ENCODE measurements at places on chromosomes 2 and 18.

DNA sequence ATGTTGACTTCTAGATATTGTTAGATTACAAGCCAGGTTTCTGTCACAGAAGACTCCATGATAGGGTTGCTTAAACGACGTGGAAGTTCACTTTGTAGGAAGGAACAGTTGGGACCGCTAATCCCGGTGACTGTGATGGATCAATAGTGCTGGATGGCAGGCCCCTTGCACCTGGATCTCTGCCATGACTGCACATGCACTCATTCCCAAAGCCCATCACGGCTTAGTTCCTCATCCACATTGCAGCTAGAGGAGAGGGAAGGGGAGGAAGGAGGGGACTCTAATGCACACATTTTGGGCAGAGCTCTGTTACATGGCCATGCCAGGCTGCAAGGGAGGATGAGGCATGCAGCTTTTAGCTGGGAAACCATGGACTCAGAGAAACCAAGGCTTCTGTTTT lies 773.7 kb upstream of the RAB6C start:
- no peak for DNase-seq

DNA sequence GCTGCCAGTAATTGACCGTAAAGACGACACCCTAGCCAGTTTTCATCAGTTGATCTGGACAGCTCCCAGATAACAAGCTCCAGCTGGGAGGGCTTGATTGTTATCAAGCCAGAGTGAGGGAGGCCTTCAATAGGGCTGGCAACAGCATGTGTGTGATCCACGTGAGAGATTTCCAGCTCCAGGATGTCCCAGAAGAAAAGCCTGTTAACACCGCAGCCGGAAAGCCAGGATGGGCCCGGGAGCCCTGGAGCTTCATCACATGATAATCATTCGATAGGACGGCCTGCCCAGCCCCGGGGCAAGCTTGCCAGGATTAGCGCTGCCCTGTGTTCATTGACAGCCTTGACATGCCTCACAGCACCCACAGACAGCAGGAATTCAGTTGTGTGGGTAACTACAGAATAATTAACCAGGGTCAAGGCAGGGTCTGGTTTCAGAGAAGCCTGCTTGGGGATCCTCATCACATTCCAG lies 182.5 kb downstream of the C1D start:
- no peak for DNase-seq

DNA sequence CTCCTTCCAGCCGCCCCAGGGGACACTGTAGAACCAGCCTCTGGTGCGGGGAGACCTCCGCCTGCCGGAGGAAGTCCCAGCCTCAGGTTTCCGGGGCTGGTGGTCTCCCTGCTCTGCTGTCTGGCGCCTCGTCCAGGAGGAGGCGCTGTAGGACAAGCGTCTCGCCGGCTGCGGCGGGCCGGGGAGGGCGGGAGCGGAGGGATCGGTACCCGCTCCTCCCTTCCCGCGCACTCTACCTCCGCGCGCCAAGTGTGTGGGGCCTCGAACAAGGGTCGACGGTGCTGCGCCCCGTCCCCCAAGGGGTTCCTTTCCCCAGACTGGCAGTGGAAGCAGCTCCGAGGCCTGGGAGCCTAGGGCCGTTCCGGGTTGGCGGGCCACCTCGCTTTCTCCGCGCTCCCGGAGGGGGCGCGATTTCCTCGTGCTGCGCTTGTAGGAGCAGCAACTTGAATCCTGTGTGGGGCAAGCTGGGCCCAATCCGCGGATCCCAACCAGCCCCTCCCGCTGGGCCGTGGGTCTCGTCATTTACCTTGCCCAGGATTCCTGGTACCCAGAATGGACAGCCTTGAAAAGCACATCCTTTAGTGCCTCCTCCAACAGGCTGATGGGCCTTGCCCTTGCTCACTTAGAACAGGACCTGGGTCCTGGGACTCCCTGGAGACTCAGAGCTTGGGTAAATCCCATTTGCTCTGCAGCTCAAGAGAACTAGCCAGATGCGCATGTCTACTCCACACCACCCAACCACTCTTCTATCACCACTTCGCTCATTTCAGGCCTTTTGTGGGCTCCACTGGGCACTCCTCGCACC lies 10.6 kb upstream of the HOXD4 start:
- DNase-seq, result peak; percentile 15

DNA sequence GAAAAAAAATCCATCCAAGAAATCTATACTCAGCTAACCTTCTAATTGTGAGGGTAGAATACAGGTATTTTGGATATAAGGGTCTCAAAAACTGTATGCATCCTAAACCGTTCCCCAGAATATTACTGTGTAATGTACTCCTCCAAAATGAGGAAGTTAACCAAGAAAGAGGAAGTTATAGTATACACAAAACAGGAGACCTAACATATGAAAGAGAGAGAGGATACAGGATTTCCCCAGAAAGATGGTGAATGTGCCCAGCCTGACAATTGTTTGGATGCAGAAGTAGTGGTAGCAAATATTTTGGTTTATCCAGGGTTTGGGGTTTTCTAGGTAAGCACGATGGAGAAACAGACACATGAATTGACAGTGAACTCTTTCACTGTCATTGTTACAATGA lies 50.6 kb downstream of the GALNT3 start:
- no peak for DNase-seq

DNA sequence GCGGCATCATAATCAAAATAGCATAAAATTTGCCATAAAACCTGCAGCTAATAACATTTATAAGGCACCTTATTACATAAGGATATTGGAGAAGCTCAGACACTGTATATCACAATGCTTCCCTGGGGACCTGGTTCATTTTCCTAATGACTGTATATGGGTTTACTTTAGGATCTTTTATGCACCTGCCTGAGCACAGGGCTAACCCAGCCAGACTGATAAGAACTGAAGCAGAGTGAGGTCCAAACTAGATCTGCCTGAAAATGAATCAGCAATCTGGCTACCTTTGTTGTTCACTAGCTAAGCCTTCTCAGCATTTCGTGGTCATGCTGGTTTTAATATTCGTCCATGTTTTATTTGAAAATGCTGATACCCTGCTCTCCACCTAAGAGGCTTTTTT lies 1922.3 kb upstream of the CELF4 start:
- no peak for DNase-seq

GRCh38 chr2:127208313-127208712 lies 11.8 kb downstream of the CYP27C1 start:
- no peak for DNase-seq

DNA sequence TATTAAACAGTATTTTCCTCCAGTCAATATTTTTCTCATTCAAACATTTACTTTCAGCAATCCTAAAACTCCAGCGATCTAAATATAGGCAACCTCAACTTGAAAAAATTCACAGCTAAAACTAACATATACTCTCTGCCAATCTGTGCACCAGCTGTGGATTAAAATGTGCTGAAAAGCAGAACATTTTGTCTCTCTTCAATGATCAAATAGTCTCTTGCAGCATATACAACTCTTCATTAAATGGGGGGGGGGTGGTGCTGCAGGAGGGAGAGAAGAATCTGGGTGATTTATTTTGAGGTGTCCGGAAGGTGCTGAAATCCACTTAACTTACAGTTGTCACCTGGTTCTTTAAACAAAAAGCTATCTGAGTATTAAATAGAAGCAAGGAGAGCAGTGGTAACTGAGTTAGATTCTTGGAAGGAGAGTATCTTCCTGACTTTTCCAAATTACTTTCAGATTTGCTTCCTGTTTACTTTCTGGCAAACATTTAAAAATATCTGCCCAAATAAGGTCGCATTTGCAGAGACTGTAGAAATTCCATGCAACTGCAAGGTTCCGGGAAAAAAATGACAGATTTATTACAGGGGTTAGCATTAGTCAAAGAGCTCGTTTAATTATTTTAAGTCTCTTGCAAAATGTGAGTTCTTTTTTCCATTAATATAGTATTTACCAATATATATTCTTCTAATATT lies 904.7 kb upstream of the ACVR2A start:
- DNase-seq, result no peak

DNA sequence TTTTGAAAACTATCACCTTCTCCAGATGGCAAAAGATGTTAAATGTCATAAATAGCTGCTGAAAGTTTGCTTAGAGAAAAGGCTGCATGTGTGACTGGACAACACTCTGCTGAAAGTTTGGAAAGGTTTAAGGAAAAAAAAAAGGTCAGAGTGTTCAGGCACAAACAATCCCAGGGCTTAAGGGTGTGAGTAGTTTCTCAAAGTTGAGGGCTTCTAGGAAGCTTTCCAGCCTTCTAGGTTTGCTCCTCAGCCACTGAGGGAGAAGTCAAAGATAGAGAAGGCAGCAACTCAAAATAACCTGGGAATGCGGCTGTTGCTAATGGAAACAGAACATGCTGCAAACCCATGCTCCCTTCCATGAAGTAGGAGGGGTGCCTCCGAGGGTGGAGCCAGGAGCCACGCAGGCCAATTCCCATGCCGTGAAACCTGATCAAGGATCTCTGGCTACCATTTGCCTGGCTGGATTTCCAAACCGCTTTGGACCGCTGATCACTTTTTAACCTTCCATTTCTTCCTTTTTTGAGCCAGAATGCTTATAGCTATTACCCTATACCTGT lies 88.0 kb downstream of the TEX51 start:
- no peak for DNase-seq

DNA sequence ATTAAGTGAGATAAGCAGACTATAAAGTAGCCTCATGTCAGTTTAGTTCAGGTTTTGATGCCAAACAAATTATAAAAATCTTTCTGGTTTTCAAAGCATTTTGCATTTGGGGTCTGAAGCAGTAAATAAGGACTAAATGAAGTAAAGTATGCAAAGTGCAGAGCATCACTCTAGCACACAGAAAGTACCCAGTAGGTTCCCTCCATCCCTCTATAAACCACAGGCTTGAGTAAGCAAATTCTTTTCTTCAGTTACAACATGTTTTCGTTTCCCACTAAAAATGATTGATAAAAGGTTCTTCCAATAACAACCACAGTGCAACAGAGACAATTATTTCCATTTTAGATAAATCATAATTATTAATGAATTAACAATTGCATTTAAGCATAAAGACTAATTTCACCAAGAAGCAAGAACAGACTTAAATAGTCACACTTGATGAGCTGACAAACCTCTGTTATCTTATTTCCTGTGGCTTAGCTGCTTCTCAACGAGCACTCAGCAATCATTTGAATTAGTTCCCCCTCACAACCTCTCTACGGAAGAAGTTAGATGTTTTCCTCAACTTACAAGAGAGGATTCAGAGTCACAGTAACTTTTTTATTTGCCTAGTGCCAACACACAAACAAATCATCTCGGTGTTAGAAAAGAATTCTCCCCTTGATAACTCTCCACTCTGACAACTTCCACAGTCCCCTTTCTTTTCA lies 249.8 kb downstream of the NBAS start:
- no peak for DNase-seq

DNA sequence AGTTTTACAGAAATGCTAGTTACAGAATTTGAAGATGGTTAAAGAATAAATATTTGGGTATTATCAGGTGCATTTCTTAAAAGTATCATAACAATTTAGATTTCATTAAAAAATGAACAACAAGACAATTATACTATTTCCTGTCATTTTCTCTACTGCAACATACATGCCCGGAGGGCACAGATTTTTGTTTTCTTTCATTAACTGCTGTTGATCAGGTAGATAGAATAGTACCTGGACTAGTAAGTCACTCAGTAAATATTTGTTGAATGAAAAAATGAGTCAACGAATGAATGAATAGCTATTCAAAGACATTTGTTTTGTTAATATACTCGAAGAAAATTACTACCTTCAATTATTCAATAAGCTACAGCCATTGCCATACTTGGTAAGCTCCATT lies 531.2 kb upstream of the VRK2 start:
- DNase-seq, result no peak

- DNase-seq, result no peak
Observed at GRCh38 chr2:225911019-225911418, 511.5 kb downstream of the NYAP2 start.

- DNase-seq, result no peak
Observed at GRCh38 chr2:84876369-84876768, 4.5 kb downstream of the TRABD2A start.

GRCh38 chr2:219171231-219171651 lies 1.4 kb upstream of the SLC23A3 start:
- DNase-seq, result peak; percentile 18

DNA sequence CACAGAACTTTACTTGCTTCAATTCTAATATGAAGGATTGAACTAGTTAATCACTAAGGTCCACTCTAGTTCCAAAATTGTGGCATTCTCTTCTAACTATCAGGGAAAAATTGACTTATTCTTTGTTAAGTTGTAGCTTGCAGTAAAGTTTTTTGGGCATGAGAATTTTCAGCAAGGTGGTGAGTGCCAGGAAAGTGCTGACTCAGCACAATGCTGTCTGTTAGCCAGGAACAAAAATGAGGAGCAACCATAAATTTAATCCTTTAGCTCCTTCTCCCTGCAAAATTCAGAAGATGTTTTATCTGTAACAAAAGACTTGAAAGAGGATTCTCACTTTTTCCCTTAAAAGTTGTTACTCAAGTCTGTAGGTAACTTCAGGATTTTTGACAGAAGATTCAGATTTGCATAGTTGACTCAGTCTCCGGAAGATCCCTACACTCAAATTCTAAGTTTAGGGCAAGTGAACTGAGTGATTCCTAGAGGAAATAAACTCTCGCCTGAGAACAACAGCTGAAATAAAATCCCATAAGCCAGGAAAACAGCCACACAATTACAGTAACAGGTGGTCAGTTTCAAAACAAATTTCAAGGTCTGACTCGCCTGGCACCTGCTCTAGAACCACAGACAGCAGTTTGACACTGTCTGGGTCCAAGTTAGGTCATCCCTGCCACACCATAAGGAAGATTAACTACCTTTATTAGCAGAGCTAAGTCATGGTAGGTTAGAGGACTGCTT lies 20.2 kb upstream of the DARS1 start:
- no peak for DNase-seq

GRCh38 chr2:168397629-168398028 lies 58.4 kb upstream of the CERS6 start:
- no peak for DNase-seq

GRCh38 chr2:83972128-83972527 lies 487.0 kb downstream of the SUCLG1 start:
- no peak for DNase-seq

- DNase-seq, result no peak
Observed at GRCh38 chr2:223734346-223734745, 103.0 kb downstream of the AP1S3 start.

DNA sequence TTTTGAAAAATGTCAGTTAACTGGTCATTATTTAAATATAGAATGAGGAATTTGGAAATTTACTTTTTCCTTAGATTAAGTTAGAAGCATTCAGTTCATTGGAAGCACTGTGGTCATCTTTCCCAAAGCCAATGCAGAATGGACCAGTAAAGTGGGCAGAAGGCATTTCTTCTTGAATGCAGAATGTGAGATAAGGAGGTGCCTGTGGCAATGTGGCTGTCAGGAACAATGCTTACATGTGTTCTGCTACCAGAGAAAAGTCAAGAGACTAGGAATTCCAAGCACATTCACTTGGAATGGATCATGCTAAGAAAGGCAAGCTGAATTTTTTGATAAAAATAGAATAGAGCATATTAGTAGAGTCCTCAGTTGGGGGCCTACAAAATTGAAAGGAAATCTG lies 295.0 kb upstream of the KCNH7 start:
- no peak for DNase-seq

DNA sequence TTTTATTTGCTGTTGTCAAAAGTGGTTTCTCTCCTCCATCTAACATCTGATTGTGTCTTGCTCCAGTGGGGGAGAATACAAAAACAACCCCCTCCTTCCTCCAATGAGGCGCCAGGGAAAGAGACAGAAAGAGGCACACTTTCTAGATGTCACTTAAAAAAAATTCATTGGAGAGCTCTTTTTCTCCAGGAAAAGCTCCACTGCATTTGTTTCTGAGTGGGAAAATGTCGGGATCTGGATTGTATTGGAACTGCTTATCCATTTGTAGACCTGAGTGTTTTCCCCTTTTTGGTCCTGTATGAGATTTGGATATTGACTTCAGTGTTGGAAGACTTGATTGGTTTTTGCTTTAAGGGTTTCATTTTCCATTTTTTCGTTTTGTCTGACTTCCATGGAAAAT lies 995 bp downstream of the MBD5 start:
- no peak for DNase-seq

- no peak for DNase-seq
Observed at GRCh38 chr2:235780401-235780800, 286.6 kb downstream of the AGAP1 start.
